HEK293T (cell line): ENCODE measurements at places on chromosomes 1 and 21.

DNA sequence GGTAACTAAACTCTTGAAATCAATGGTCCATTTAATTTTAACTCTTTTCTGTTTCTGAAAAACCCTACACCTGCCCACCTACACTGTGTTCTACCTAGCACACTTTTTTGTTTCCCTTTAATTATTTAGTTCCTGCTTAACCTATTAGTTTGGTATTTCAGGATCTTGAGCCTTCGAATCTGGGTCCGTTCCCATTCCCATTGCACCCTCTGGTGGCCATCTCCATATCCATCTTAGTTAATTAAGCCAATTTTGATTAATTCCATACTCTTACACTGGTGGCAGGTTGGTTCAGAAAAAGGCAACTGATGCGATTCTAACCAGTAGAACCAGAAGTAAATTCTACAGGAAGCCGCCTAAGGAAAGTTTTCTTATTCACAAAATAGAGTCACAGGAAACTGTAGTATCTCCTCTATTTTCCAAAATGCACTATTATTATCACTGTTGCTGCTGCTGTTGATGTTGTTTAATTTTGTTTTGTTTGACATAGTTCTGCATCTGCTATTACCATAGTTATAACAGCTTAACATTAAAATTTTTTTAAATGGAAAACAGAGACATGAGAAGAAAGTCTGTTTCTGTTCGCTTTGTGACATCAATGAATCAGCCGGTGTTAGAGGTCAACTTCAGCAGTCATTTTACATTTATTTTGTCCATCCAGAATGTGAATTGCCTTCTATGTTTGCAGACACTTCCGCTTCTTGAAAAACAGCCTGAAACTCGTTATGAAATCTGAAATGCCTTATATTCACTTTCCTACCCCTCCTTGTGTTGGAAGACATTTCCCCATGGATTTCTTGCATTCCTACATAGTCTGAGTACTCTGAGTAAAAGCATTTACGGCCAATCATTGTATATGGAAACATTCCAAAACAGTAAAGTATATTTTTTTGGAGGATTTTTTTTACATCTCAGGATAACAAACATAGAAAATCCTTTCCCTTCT, 115.5 kb upstream of the NCAM2 start:
- DNase-seq = peak; percentile 26

- no peak for DNase-seq
These were observed 125.6 kb upstream of the LMO4 start for GRCh38 chr1:87202922-87203655.

GRCh38 chr1:44273560-44274350, 60.5 kb downstream of the DMAP1 start:
- DNase-seq = no peak

DNA sequence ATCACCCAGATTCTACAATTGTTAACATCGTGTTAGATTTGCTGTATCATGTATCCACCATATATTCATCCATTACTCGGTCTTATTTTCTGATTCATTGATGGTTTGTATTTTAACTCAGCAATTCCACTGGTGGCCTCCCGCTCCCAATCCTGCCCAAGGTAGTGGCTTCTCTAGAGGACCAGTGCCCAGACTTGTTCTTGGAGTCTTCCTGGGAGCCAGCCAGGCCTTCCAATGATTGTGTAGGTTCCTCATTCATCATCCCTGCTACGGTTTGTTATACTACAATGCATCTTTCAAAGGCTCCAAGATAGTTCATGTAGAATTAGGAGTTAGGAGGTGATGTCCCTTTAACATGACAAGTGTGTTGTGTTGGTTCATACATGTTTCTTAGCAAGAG, 451.1 kb downstream of the SETD4 start:
- no peak for DNase-seq

- DNase-seq = no peak
These were observed 286.8 kb downstream of the PTPRU start for GRCh38 chr1:29523136-29523535.

DNA sequence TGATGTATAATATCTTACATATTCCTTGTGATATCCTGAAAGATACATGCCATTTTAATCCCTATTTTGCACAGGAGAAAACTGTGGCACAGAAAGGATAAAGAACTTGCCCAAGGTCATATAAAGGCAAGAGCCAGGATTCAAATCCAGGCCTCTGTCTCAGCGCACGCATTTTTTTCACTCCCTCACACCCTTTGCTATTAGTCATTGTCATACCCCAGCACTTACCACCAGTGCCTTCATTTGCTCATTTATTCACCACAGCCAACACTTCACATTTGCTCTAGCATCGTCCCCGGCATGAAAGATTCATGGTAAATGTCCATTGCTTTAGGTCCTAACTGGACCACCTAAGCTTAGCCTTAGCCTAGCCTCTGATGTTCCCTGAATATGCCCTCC, 14.2 kb downstream of the ALX3 start:
- no peak for DNase-seq

GRCh38 chr1:59803458-59804038, 11.2 kb upstream of the HOOK1 start:
- DNase-seq = no peak

- DNase-seq = no peak
These were observed 3.4 kb downstream of the WNT9A start for GRCh38 chr1:227944090-227944930.

GRCh38 chr1:156095906-156096508, 13.7 kb upstream of the MEX3A start:
- DNase-seq = no peak

GRCh38 chr1:206745301-206745700, 25.3 kb upstream of the IL19 start:
- no peak for DNase-seq

DNA sequence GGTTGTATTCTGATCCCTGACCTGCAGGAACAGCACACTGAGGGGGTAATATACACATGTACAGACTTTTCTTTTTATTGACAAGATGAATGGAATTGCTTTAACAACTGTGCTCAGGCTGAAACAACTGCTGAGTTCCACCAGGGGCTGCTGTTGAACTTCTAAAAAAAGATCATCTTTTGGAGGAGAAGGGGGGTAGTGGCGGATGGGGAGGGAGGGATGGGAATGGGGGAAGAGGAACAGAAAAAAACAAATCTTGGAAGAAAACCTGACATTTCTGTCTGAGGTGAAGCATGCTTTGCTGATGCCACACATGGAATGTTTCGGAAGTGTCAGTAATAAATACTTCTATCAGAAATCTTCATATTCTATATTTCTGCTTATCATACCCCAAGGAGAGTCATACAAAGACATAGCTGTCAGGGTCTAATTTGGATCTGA, 75.0 kb downstream of the RWDD3 start:
- DNase-seq = peak; percentile 67

DNA sequence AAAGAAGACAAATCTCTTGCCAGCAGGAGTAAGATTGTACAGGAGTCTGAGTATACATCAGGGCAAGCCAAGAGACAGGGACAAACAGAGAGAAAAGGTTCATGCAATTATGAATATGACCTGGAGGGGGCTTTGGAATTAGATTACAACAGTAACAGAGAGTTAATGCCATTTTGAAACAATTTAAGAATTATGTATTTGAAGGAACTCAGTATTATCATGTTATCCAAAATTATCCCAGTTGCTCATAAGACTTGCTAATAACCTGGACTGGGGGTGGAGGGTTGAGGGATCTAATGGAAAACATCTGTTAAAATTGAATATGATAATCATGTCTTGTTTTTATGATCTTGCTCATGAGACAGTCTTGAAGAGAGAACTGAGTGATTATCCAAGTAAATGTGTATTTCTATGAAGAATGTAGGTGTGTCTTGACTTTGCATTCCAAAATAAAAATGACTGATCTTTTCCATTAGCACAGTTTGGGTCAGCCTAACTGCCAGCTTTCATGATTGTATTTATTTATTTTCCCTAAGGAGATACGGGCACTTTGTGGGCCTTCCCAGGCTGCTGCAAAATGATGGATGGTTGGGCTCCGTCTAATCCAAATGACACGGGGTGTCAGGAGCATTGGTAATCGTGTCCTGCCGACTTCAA, 117.7 kb downstream of the ERG start:
- DNase-seq = no peak

DNA sequence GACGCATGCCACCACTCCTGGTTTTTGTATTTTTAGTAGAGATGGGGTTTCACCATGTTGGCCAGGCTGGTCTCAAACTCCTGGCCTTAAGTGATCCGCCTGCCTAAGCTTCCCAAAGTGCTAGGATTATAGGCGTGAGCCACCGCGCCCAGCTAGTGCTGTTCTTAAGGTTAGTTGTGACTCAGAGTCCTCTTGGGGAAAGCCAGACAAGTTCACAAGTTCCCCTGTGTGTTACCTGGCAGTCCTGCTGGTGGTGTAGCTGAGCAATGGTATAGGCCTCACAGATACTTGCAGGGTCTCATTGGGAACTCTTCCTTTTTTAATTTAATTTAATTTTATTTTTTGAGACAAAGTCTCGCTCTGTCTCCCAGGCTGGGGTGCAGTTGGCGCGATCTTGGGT, 10.6 kb downstream of the CFAP126 start:
- no peak for DNase-seq

GRCh38 chr1:91550961-91551360, 50.3 kb downstream of the CDC7 start:
- no peak for DNase-seq

- DNase-seq = no peak
These were observed 808.7 kb downstream of the NCAM2 start for GRCh38 chr21:21806711-21807597.

- DNase-seq = no peak
These were observed 8.1 kb upstream of the PMVK start for GRCh38 chr1:154944401-154945159.

DNA sequence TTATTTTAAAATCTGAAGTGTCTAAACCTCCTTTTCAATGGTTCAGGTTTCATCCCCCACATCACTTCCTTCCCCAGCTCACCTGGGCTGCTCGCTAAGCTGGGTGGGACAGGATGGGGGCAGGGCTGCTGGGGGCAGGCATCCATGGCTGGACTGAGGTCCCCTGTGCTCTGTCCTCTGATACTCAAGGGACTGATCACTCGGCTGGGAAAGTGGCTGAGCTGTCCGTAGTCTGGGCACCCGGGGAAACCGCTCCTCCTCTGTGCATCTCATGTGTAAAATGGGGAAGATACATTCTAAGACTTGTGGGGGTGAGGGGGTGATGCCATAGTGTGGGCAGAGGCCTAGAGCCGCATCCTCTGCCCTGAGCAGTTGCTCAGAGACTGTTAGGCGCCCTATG, 411.2 kb downstream of the MATN1 start:
- no peak for DNase-seq

DNA sequence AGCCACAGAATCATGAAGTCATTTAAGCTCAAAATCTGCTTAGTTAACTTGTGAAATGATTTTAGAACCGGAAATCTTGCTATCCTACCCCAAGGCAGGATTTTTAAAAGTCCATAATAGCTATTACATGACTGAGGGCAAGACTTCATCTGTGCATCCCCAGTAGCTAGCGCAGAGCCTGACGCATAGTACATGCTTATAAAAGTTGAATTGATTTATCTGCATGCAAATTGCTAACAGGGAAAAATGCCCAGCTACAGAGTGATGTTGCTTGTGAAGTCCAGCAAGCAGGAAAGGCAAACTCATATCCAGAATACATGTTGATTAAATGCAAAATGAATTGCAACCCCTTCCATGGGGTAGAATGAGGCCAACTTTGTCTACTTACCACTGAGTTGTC, 8.1 kb upstream of the MAP1LC3C start:
- no peak for DNase-seq

DNA sequence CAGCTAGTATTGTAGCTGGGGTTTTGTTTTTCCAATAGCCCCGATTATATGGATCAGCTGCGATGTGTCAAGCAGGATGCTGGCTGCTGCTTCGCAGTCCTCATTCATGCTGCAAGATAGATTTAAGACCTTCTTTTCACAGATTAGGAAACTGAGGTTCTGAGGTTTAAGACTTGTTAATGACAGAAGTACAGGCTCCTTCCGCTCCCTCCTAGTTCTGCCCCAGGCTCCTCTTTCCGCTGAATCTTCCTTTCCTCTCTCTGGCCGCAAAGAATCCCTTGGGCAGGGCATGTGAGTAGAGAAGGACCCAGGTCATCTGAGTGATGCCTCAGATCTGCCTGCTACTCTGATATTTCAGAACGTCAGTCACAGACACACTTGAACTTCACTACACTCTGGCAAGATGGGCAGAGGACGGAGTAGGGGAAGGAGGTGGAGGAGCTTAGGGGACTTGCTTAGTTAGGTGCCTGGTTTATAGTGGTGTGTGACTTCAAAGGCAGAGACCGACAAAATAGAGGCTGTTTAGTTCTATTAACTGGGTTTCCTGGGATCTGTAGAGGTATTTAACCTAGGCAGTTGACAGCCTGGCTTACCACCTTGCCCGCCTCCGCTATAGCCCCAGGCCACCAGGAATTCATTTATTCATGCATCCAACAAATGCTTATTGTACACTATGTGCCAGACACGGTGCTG, 4.2 kb downstream of the IGSF21 start:
- no peak for DNase-seq

- no peak for DNase-seq
These were observed 31.5 kb downstream of the LYST start for GRCh38 chr1:235835226-235835625.

GRCh38 chr1:107782217-107782845, 182.6 kb downstream of the VAV3 start:
- DNase-seq = peak; percentile 27

GRCh38 chr1:100449477-100449876, 88.5 kb upstream of the GPR88 start:
- DNase-seq = no peak

DNA sequence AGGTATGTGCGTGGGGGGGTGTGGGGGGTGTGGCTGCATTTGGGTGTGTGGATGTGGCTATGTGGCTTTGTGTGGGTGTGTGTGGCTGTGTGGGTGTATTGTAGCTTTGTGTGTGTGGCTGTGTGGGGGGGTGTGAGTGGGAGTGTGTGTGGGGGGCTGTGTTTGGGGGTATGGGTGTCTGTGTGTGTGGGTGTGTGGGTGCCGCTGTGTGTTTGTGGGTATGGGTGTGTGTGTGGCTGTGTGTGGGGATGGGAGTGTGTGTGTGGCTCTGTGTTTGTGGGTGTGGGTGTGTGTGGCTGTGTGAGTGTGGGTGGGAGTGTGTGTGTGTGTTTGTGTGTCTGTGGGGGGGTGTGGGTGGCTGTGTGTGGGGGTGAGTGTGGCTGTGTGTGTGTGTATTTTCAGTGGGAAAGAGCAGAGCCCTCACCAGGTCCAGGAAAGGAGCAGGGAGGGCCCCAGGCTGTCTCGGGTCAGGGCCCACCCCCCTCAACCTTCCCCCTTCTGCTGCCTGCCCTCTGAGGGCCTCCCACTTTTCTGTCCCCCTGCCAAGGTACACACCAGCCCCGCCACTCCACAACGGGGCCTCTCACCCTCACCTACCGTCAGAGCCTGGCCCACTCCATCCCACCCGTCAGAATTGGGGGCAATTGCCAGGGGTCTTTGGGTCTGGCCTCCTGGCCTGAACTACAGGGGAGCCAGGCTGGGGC, 1.9 kb upstream of the COL8A2 start:
- no peak for DNase-seq

GRCh38 chr1:26907071-26907917, 6.5 kb downstream of the NR0B2 start:
- no peak for DNase-seq

GRCh38 chr1:63732666-63733065, 41.2 kb upstream of the ROR1 start:
- DNase-seq = no peak
